ENCODE measurements at places on chromosomes 12 and 14. TPM values are rescaled to one million over a fixed set of nuclear protein-coding genes. Genes with fewer than 3 reads are reported as not detected.

KRT6B gene
- total RNA-seq = not detected

- no peak overlapping the region for H3K27ac ChIP-seq
- no peak for DNase-seq
- no peak overlapping the region for H3K4me3 ChIP-seq
- no peaks in the 10 kb centered on the region for H3K36me3 ChIP-seq
- 0 out of 2 replicates have a peak, but pooled peaks cover 2% of the 10 kb centered on the region for H3K4me1 ChIP-seq
These were observed 3.7 kb upstream of the LPCAT3 start for GRCh38 chr12:7021956-7022355.

LTBP2 gene
- 0.59 TPM for total RNA-seq

GRCh38 chr12:6062757-6063735 is 61.4 kb downstream of the VWF start:
- peaks cover 8% of the 10 kb centered on the region for H3K4me1 ChIP-seq
- no peak overlapping the region for H3K4me3 ChIP-seq
- DNase-seq = no peak
- H3K27ac ChIP-seq = no peak overlapping the region

DNA sequence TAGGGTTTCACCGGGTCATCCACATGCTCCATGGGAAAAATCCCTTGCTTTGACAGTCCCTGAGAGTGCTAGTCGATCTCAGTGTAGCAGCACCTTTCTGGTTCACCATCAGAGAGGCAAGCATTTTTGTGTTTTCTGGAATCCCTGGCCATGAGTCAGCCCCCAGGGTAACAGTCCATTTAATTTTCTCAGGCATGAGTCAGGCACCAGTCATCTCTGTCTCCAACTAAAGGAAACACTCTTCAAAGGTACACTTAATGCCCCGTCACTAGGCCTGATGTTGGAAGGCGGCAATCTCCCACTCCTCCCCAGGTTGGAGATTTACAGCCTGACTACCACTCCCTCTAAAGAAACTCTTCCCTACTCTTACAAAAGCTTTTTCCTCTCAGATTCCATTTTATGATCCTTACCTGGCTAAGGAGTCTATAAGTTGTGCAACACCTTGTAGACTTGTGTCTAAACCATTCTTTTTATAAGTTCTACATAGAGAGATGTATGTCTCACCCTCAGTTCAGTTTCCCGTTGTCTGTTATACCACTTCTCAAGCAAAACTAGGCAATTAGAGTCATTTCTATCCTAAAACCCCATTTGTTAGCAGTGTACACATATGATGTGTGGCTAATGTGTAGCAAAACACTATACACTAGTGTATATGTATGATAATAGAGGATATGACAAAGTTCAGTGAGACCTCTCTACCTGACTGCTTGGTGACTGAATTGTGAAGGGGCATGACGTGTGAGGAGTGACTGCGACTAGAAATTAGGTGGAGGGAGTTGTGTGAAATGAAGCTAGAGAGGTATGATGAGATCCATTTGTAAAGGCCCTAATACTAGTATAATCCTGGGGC is 24.6 kb downstream of the TMEM19 start:
- H3K4me3 ChIP-seq = no peak overlapping the region
- no peak for DNase-seq
- no peaks in the 10 kb centered on the region for H3K36me3 ChIP-seq

All from H1 (cell line).